ENCODE measurements at places on chromosomes 12 and 14. TPM values are rescaled to one million over a fixed set of nuclear protein-coding genes. Genes with fewer than 3 reads are reported as not detected.

Gene PFKM
- 21.4 TPM for total RNA-seq

Gene CELA1
- not detected for total RNA-seq

Gene GPRC5A
- 562 TPM for total RNA-seq

Gene KRT3
- total RNA-seq: not detected

Gene KRT83
- total RNA-seq: not detected

Gene OTX2
- not detected for total RNA-seq

Gene GOLGA3
- 53.8 TPM for total RNA-seq

Gene P3H3
- total RNA-seq: 15.7 TPM

Gene MLH3
- total RNA-seq: 15.9 TPM

DNA sequence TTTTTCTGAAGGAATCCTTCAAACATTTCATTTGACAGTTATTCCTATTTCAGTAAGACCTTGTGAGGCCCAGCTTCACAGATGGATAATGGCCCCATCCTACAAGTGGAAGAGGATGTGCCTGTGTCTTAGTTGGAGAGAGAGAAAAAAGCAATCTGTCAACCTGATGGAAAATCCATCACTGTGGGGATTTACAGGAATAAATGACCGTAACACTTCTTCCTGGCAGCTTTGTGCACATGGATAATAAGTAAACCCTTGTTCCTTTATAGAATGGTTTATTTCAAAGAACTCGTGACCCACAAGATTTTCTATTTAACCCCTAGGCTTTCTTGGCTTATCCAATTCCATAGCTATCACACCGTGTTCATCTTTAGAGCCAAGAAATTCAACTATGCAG is 121.4 kb upstream of the PCED1B start:
- H3K27ac ChIP-seq: no peak overlapping the region
- no peak for DNase-seq
- H3K4me1 ChIP-seq: no peaks in the 10 kb centered on the region
- H3K27me3 ChIP-seq: no peaks in the 10 kb centered on the region

DNA sequence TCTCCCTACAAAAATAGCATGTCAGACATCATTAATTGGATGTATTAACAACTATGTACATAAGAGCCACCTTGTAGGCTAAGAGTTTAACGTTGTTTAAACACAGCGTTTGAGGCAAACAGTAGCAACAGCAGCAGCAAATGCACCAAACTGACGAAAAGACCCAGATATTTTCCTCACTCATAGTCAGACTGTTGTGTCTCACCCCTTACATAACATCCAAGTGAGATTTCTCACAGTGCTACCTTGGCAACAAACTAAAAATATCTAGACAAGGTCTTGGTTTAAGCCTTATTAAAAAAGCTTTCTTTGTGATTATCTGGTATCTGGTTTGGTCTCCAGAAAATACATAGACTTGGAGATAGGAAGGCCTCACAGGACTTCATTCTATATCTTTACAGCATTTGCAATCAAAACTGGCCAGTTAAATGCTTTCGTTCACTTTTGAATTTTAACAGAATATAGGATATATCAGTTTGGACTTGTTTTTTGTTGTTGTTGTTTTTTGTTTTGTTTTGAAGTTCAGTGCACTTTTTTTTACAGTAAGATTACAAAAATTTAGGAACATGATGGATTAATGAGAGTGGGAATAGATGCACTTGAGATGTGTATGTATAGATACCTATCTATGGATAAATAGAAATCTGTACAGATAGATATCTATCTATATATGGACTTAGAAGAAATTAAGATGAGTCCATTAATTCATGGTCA is 4.1 kb downstream of the BHLHE41 start:
- no peak for DNase-seq
- no peak overlapping the region for H3K27ac ChIP-seq
- H3K4me1 ChIP-seq: peaks cover 32% of the 10 kb centered on the region
- H3K36me3 ChIP-seq: no peaks in the 10 kb centered on the region
- H3K4me3 ChIP-seq: no peak overlapping the region

GRCh38 chr12:4116251-4117111 is 157.1 kb upstream of the CCND2 start:
- no peaks in the 10 kb centered on the region for H3K36me3 ChIP-seq
- no peak for DNase-seq
- no peak overlapping the region for H3K27ac ChIP-seq
- peaks cover 12% of the 10 kb centered on the region for H3K4me1 ChIP-seq
- H3K27me3 ChIP-seq: no peaks in the 10 kb centered on the region

DNA sequence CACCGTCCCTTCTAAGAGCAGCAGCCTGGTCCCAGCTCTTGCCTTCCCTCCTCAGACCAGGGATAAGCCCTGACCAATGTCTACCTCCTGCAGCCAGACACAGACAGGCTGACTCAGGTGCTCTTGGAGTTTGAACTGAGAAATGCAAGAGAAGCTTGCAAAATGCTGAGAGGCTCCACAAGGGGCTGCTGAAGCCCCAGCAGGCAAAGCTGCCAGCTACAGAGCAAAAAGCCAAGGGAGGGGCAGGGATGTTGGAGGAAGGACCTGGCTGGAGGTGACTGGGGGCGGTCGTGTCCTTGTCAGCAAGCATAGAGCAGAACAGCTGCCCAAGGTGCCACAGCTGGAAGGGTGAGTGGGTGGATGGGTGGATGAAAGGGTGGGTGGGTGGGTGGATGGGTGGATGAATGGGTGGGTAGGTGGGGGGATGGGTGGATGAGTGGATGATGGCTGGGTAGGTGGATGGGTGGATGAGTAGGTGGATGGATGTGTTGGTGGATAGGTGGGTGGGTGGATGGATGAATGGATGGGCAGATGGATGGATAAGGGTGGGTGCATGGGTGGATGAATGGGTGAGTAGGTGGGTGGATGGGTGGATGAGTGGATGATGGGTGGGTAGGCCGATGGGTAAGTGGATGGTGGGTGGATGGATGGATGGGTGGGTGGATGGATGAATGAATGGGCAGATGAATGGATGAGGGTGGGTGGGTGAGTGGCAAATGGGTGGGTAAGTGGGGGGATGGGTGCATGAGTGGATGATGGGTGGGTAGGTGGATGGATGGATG is 4.0 kb upstream of the INF2 start:
- H3K4me1 ChIP-seq: peaks cover 51% of the 10 kb centered on the region
- no peak overlapping the region for H3K4me3 ChIP-seq
- H3K36me3 ChIP-seq: no peaks in the 10 kb centered on the region
- no peak overlapping the region for H3K27ac ChIP-seq

GRCh38 chr12:19129486-19130223 is at the start of gene PLEKHA5:
Gene PLEKHA5, plus strand, starts transcription at chr12:19129733. Its CDS starts 67 bp downstream, at chr12:19129800.
- peak within 1 kb of the TSS; percentile 82 for H3K4me3 ChIP-seq
- H3K27me3 ChIP-seq: no peaks in the 10 kb centered on the region
- DNase-seq: peak; percentile 79
- H3K27ac ChIP-seq: peak within 1 kb of the TSS; percentile 90
- H3K4me1 ChIP-seq: peaks cover 5% of the 10 kb centered on the region
- H3K36me3 ChIP-seq: no peaks in the 10 kb centered on the region

DNA sequence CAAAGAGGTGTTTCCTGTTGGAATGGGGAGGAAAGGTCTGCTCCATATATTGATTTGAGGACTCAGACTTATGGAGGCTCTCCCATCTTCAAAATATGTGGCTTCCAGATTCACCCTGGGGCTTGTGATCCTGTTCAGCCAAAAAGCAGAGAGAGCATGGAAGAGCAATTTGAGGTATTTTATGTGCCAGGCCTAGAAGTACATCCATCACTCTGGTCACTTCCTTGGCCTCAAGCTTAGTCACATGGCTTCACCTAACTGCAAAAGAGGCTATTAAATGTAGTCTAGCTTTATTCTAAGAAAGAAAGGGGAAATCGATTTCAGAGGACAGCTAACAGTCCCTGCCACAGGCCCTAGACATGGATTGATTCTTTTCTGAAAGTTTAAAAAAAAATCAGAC is 86.2 kb downstream of the C12orf50 start:
- H3K4me1 ChIP-seq: no peaks in the 10 kb centered on the region
- H3K27ac ChIP-seq: no peak overlapping the region

GRCh38 chr12:132761032-132761920 is at the start of gene ANKLE2:
Gene ANKLE2, minus strand, starts transcription at chr12:132761832. Its CDS starts 34 bp downstream, at chr12:132761798.
- H3K4me1 ChIP-seq: peaks cover 33% of the 10 kb centered on the region
- no peaks in the 10 kb centered on the region for H3K36me3 ChIP-seq
- H3K27me3 ChIP-seq: no peaks in the 10 kb centered on the region
- H3K4me3 ChIP-seq: peak within 1 kb of the TSS; percentile 94
- DNase-seq: peak; percentile 94
- peak within 1 kb of the TSS; percentile 98 for H3K27ac ChIP-seq

- H3K27me3 ChIP-seq: no peaks in the 10 kb centered on the region
- peak; percentile 86 for DNase-seq
- H3K36me3 ChIP-seq: no peaks in the 10 kb centered on the region
These were observed 10.9 kb upstream of the HVCN1 start for GRCh38 chr12:110699591-110700445.

- no peak overlapping the region for H3K27ac ChIP-seq
- H3K36me3 ChIP-seq: peaks cover 3% of the 10 kb centered on the region
- no peaks in the 10 kb centered on the region for H3K27me3 ChIP-seq
- no peak overlapping the region for H3K4me3 ChIP-seq
- H3K4me1 ChIP-seq: no peaks in the 10 kb centered on the region
- DNase-seq: no peak
These were observed 137.8 kb downstream of the EPS8 start for GRCh38 chr12:15651371-15651770.

DNA sequence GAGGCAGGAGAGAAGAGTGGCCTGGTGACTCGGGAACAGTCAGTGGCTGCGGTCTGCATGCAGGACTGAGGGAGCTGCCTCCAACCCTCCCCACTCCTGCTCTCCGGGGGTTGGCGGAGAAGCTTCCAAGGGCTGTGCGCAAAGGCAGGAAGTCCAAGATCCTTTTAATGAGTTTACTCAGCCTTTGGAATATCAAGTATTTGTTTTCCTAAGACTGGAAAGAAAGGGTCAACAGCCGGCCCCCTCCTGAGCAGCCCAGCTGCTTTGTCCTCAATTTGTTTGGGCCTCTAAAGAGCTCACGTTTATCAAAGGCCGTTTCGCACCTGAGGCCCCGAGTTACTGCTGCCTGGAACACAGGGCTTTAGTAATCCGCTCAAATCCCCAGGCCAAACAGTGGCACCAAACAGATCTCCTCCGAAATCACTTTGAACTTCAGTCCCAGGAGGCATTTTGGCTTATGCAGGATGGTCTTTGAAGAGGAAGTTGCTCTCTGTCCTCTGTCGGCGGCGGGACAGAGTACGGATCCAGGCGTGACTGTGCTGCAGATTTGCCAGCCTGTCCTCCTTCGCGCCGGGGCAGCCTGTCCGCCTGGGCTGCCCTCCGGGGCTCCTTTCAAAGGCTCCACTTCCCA is 117.2 kb upstream of the FZD10 start:
- no peak for DNase-seq
- no peaks in the 10 kb centered on the region for H3K4me1 ChIP-seq
- H3K4me3 ChIP-seq: no peak overlapping the region
- no peak overlapping the region for H3K27ac ChIP-seq
- H3K27me3 ChIP-seq: no peaks in the 10 kb centered on the region

- peak; percentile 98 for DNase-seq
- H3K4me3 ChIP-seq: peak overlapping the region; percentile 81
- peaks cover 57% of the 10 kb centered on the region for H3K4me1 ChIP-seq
- peaks cover 13% of the 10 kb centered on the region for H3K36me3 ChIP-seq
- H3K27ac ChIP-seq: peak overlapping the region; percentile 88
- peaks cover 16% of the 10 kb centered on the region for H3K27me3 ChIP-seq
These were observed 741 bp upstream of the CRIP2 start for GRCh38 chr14:105473677-105474482.

GRCh38 chr14:81430235-81430634 is 30.1 kb upstream of the STON2 start:
- peaks cover 12% of the 10 kb centered on the region for H3K4me1 ChIP-seq
- no peak for DNase-seq
- no peaks in the 10 kb centered on the region for H3K36me3 ChIP-seq
- no peaks in the 10 kb centered on the region for H3K27me3 ChIP-seq
- H3K27ac ChIP-seq: no peak overlapping the region
- no peak overlapping the region for H3K4me3 ChIP-seq

- peaks cover 19% of the 10 kb centered on the region for H3K4me1 ChIP-seq
- H3K36me3 ChIP-seq: no peaks in the 10 kb centered on the region
- DNase-seq: no peak
These were observed 871 bp upstream of the COQ5 start for GRCh38 chr12:120529641-120530417.

GRCh38 chr12:2405039-2405438 is 352.3 kb downstream of the CACNA1C start:
- H3K36me3 ChIP-seq: no peaks in the 10 kb centered on the region
- no peak for DNase-seq
- H3K27ac ChIP-seq: no peak overlapping the region
- H3K4me1 ChIP-seq: peaks cover 7% of the 10 kb centered on the region
- no peaks in the 10 kb centered on the region for H3K27me3 ChIP-seq

DNA sequence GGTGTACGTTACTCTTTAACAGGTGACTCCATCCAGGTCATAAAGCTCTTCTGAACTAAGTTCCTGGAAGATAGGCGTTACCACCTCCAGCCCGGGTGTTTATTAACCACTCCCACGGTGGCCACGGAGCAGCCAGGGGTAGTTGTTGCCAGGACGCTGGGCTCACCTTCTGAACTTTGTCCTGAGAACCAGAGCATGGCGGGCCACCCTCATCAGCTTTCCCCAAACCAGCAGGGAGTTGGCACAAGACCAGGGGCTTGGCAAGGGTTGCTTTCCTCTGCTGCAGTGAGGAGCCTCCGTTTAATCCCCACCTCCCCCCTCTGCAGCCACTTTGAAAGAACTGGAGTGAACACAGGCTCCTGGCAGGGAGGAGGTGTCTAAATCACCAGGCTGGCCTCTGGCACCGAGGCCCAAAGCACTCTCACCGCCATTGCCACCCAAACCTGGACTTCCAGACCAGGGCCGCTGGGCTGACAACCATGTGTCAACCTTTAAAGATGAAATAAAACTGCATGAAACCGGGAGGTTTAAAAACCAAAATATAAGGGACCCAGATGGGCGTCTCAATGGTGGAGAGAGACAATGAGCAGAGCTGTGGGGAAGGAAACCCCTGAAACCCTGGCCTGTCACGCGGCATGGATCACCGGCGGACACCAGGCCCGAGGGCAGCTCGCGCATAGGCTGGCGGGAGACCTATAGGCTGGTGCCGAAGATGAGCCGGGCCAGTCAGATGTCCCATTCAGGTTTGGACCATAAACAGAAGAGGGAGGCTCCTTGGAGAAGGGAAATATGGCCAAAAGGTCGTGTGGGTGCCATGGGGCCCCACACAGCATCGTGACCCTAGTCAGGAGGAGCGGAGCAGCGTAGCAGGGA is 30.9 kb upstream of the TDRD9 start:
- DNase-seq: no peak
- H3K36me3 ChIP-seq: no peaks in the 10 kb centered on the region
- peaks cover 12% of the 10 kb centered on the region for H3K4me1 ChIP-seq

GRCh38 chr12:11863478-11863906 is 207.2 kb upstream of the BCL2L14 start:
- no peaks in the 10 kb centered on the region for H3K36me3 ChIP-seq
- no peak for DNase-seq
- H3K27me3 ChIP-seq: no peaks in the 10 kb centered on the region

GRCh38 chr14:31947680-31948595 is 129.2 kb upstream of the ARHGAP5 start:
- H3K4me1 ChIP-seq: peaks cover 11% of the 10 kb centered on the region
- no peaks in the 10 kb centered on the region for H3K27me3 ChIP-seq
- no peaks in the 10 kb centered on the region for H3K36me3 ChIP-seq

All from upper lobe of left lung (tissue), 6 donors.